Activated CD8-positive, alpha-beta memory T cell treated with anti-CD3 and anti-CD28 coated beads for 48 hours (primary cell): ENCODE measurements at places on chromosomes 2 and 18.

DNA sequence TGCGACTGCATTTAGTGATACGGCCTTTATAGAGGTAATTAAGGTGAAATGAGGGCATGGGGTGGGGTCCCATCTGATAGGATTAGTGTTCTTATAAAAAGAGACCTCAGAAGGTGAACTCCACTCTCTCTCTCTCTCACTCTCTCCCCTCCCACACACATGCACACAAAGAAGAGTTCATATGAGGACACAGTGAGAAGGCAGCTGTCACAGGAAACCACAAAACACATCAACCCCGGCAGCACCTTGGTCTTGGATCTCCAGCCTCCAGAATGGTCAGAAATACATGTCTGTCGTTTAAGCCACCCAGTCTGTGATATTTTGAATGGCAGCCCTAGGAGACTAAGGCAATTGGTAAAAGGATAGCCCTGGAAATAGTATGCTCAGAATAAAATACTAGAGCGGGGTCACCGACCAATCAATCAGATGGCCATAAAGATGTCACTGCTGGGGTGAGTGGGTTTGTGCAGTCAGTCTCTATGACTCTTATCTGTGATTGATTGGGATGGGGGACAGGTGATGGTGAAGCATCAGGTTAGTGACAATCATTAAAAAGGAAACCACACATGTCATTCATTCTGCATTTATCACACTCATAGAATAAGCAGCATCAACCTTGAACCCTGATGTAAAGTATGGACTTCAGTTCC, 118.9 kb upstream of the POU3F3 start:
- DNase-seq = no peak

- DNase-seq = no peak
These were observed 73.6 kb downstream of the BOD1L2 start for GRCh38 chr18:57220480-57220879.

DNA sequence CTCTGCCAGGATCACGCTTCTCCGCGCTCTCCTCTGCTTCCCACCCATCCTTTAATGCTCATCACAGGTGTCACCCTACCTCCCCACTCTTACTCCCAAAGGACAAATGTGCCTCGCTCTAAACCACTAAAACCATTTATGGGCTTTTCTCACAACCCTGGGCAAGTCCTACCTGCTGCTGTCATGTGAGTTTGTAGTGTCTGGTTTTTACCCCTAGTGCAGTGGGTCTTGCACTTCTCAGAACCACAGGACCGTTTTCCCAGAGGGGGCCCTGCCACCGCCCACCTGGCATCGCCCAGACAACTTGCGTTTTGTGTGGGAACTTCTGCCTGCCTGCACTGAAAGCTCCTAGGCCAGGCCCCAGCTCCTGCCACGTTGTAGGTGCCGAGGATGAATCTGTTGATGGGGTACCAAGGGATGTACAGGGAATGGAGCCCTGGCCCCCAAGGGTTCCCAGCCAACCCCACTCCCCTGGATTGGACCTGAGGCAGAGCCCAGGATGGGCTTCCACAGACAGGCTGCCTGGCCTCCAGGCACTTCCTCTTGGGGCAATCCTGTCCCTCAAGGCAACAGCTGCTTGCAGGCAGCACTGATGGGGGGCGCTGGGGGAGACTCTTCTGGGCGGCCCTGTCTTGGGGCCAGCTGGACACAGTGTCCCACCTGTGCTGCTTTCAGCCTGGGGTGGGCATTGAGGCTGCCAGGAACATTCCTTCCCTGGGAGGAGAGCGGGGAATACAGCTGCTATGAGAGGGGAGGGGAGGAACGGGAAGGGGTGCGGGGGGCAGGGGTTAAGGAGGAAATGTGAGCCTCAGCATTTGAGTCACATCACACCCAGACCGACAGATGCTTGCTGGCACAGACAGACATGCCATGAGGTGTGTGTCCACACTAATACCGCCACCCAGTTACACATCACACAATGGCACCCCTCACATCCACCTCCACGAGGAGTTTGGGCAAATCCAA, 176.3 kb downstream of the ZFP36L2 start:
- no peak for DNase-seq

- no peak for DNase-seq
These were observed 69.7 kb downstream of the PRKCE start for GRCh38 chr2:45721150-45721549.

DNA sequence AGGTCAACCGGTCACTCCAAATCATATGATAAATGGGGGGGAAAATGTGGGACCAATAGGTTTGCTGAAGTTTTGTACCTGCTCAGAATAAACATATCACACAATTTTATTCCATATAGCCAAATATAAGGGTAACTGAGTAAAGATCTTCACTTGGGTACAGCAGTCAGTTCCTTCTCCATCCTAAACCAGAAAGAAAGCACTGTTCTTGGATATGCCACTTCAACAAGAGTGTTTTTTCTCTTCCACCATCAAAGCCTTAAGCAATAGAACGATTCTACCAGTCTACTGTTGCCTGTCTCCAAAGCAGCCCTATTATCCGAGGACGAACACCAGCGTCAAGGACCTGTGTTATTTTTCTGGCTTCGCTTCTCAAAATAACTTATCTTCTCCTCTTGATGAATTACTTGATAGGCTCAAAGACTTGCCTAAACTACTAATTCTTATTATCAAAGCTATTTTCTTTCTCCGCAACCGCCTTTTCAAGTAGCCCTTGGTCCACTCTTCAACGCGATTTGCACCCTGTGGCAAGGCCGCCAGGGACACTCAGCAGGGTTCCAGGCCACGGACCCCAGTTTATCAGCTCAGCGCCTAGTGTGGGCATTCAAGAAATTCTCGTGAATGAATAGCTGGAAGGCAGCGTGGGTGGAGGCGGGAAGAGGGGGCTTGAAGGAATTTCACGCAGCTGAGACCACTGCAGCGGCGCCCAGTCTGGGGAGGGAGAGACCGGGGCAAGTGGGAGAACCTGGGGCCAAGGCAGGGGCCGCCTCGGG, 646 bp downstream of the ALS2 start:
- DNase-seq = no peak
